Activated T-helper 1 cell treated with anti-CD3 and anti-CD28 coated beads, Interleukin-12 subunit alpha, Interleukin-12 subunit beta, Interleukin-2, Interleukin-4 antibody, amounts not matched to agents 30 ng/mL and 10 ng/mL and 1 ng/mL, durations not matched to agents 14 hours and 24 hours and 36 hours (primary cell): ENCODE measurements at places on chromosomes 12 and 14.

- no peak for DNase-seq
Observed at GRCh38 chr12:28415755-28416154, 225.5 kb downstream of the CCDC91 start.

DNA sequence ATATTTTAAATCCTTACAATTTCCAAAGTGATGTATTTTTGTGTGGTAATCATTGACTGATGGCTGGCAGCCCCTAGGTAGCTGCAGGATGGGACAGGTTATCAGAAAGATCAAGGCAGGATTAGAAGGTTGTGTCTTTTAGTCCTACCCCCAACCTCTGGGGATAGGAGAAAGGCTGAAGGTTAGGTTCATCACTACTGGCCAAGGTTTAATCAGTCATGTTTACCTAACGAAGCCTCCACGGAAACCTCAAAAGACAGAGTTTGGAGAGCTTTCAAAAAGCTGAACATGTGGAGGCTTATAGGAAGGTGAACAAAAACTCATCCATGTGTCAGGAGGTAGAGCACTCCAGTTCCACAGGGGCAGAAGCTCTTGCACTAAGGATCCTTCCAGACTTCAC lies 77.5 kb upstream of the CD163 start:
- no peak for DNase-seq

GRCh38 chr12:56829908-56830307 lies 66.8 kb downstream of the HSD17B6 start:
- no peak for DNase-seq

DNA sequence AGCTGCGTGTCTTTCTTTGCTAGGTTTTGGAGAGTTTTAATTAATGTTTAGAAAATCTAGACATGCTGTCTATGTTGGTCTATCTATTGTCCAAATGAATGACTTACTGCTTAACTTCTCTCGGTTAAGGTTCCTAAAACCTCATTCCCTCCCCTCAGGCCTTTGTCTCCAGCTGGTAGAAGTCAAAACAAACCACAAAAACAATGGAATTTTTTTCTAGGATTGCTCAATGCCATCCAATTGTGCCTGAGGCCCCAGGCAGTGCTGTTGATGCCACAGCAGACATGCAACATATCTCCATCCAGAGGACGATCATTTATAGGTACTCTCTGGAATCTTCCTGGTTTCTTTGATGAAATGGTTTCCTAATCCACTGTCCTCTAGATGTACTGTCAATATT lies 448.2 kb upstream of the TBX3 start:
- DNase-seq = no peak

GRCh38 chr14:79483477-79484388 lies 727.6 kb downstream of the DIO2 start:
- DNase-seq = no peak
